Activated CD4-positive, alpha-beta T cell treated with anti-CD3 and anti-CD28 coated beads, Interleukin-2, amount 50 U/mL, for 16 hours (primary cell): ENCODE measurements at places on chromosomes 6 and 20.

DNA sequence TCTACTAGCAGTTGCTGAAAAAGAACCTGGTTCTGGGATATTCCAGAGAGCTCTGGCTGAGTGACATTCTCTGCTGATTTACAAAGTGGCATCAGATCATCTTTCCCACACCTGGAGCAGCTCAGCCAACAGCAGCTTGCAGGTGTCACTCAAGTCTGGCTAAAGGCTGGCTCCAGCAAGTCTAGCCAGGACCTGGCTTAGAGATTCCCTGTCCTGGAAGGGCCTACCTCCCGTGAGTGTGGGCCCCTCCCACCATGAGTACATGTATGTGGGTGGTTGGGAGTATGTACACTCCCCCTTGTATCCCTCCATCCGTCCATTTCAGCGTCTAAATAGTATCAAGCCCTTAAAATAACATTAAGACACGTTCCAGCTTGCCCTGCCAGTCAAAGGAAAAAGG, 539.3 kb upstream of the ID4 start:
- no peak for DNase-seq

DNA sequence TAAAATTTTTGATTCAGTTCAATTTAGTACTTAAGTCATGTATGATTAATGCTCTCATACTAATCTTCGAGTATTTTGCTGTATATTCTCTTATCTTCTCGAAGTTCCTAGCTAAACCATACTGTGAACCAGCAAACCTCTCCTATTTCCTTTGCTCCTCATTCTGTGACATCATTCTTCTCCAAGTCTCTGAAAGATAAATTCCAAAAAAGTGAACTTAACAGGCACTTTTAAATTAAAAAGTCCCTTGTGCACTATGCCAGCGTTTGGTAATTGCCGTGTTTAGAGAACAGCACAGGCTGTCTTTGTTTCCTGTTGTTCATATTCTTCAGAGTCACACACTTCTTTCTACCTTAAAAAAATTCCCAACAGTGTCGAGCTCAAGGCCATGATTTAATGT, 188.4 kb upstream of the PHACTR1 start:
- no peak for DNase-seq

DNA sequence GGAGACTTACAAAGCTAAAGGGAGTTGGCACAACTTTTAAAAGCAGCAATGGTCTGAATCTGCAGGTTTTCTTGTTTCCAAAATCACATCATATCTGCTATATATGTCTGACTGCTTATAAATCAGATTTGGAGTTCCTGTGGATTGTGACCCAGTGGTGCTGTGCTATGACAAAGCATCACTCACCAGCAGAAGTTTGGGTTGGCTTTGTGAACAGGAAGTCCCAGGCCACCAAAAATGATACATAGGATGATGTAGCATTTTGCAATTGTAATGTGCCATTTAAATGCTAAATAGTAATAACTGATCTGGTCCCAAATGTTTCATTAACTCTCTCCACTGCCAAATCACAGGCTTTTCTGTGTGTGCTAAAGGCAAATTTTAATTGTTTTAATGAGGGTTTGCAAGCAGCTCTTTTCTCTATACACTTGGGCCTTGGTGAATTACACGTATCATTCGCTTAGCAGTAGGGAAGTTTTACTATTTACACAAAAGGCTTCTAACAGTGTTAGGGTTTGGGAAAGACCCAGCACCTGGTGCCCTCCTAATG, 60.8 kb downstream of the SYNDIG1 start:
- DNase-seq = no peak

DNA sequence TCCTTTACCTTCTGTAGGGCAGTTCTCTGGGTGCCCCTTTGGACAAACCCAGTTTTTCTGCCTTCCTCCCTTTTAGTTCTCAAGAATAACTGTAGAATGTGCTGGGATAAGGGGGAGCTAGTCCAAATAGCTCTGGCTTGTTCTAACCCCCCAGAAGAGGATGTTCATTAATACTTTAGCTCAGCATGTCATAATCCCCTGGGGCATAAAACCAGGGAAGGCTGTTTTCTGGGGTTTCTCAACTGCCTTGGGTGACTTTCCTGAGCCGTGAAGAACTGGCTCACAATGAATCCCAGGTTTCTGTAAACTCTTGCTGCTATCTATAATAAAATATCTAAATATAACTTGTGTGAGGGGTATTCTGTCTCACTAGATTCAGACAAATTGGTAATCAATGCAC, 44.5 kb upstream of the RNF217 start:
- no peak for DNase-seq

- DNase-seq = peak; percentile 83
Measured at GRCh38 chr6:18262702-18263417, 1.5 kb downstream of the DEK start.

DNA sequence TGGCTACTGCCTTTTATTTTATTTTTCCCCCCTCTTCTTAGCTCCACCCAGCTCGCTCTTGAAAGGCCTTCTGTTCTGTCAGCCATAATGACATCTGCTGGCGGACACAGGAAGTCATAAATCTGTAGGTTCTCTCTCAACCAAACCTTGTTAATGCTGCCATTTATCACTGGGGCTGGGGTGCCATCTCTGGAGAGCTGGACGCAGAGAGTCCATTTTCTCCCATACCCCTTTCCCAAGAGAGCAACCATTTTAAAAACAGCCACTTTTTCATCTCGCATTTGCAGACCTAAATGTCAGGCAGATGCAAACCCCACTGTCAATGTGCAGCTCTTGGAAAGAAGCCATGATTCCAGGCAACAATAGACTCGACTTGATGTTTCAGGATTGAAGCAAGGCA, 13.0 kb upstream of the TSHZ2 start:
- no peak for DNase-seq

- no peak for DNase-seq
Measured at GRCh38 chr6:128284128-128284527, 236.3 kb downstream of the PTPRK start.

DNA sequence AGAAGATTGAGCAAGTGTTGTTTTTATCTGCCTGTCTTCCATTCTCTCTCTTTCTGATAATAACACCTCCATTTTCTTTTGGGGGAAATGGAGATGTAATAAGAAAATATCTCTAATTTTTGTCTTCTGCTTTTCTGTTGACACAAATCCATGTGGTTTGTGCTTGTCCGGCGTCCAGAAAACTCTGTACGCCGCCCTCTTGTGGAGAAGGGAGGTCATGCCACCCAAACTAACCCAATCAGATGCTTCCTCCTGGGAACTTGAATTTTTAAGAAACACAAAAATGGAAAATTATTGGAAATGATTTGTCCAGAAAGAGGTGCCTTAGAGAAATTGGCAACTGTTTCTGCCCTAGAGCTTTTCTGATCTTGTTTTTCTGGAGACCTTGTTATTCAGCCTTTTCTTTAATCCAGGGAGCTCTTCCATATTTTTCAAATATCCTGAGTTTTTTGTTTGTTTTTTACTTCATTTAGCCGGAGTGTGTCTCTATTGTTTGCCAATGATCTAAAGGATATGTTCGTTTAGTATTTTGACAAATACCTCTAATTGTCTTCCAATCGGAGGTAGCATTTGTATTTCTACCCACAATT, 17.8 kb upstream of the FNDC1 start:
- peak; percentile 50 for DNase-seq

DNA sequence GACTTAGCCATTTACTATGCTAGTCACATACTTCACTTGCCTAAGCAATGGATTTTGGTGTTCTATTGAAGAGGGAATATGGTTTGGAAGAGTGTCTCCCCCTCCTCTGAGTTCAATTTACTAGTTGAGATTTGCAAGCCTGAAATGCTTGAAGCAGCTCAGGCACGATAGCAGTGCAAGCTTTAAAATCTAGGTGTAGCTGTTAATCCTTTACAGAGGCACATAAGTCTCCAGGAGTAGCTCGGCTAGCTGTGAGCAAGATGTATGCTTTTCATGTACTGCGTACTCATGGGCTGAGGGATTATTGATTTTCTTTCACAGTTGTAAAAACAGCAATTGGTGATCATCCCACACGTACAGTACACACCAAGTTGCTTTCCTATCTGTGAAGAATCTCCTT, 726 bp downstream of the FLRT3 start:
- no peak for DNase-seq

DNA sequence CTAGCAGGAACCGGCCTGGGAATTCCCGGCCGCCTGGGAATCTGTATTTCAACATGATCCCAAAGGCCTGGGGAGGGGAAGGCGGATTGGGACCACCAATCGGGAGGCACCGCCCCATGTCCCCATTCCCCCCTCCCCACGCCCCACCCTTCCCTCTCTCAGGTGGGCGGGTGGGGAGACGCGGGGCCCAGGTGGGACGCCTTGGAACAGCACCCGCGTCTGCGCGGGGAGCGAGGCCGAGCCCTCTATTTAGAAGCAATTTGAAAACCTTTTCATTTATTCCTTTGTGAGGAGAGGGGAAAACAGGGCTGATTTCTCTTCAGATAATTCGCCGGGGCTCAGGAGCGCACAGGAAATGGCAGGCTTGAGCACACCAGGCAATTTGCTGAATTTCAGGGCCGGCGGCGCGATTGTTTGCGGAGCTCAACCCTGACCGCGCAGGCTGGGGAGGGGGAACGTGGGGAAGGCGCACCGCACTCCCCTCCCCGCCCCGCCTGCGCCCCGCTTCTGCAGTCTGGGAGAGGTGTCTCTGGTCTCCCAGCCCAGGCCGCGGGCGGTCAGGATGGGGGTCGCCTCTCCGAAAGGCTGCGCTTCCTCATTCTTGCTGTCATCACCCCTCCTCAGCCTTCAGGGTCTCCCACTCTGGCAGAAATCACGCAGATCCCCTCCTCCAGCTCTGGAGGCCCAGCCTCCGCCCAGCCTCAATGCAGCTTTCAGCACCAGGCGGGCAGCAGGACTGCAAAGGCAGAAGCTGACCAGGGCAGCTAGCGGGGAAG, 170.0 kb downstream of the GRM4 start:
- DNase-seq = no peak

DNA sequence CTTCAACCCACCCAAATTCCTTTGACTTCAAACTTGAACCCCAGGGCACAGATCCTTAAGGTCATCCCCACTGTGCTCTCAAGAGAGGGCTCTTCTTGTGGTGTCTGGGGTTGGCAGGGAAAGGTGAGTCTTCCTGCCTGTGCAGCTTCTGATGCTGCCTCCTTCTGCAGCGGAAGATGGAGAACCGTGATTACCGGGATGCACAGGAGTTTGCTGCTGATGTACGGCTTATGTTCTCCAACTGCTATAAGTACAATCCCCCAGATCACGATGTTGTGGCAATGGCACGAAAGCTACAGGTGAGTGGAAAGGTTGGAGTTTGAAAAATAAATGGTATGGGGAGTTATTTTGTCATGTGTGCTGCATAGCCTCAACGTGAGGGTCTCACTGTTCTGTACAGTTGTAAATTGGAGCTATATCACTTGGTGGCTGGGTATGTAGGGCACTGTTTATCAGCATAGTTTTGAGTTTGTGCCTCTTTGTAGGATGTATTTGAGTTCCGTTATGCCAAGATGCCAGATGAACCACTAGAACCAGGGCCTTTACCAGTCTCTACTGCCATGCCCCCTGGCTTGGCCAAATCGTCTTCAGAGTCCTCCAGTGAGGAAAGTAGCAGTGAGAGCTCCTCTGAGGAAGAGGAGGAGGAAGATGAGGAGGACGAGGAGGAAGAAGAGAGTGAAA, 9.0 kb downstream of the BRD2 start:
- DNase-seq = no peak

DNA sequence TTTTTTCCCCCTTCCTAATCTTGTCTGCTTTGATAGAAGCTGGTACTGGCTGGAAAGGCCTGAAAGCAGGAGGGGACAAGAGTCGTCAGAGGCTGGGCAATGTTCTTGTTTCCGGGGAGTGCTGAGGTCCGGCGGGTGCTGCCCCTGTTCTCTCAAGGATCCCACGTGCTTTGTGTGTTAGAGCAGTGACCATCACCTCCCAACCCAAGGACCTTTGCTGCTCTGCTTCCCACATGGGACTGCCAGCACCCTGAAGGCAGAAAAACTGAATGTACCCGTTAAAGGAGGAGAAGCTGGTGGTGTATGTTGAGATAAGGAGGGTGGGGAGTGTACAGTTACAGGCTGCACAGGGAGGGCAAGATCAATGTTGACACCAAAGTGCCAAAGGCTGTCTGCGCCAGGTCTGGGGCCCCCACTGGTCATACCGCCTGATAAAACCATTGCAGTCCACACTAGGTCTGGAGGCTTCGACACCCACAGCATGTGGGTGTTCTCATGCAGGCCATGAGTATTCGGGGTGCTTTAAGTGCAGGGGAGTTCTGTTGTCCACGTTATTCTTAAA, 15.0 kb downstream of the C20orf173 start:
- no peak for DNase-seq

GRCh38 chr6:69988458-69989126, 122.2 kb downstream of the COL19A1 start:
- no peak for DNase-seq

- DNase-seq = no peak
Measured at GRCh38 chr20:14036567-14036966, 41.3 kb downstream of the MACROD2 start.

DNA sequence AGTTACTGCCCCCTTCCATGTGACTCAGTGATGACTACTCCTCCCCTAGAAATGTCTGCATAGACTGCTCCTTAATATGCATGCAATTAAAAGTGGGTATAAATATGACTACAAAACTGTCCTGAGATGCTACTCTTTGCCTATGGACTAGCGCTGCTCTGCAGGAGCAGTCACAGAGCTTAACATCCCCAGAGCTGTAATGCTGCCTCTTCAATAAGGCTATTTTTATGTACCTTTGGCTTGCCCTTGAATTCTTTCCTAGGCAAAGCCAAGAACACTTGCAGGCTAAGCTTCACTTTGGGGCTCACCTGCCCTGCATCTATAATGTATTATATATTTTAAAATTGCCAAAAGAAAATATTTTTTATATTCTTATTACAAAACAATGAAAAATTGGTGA, 299.1 kb downstream of the CLVS2 start:
- no peak for DNase-seq
